ENCODE measurements at places on chromosomes 13 and 19. TPM values are rescaled to one million over a fixed set of nuclear protein-coding genes. Genes with fewer than 3 reads are reported as not detected.

- no peak for DNase-seq
These were observed 25.7 kb upstream of the FREM2 start for GRCh38 chr13:38661010-38661675.

The PRKCSH gene
- total RNA-seq: 100 TPM

GRCh38 chr13:24217601-24218281, 57.2 kb downstream of the SPATA13 start:
- DNase-seq: no peak

The SELENOV gene
- total RNA-seq: not detected

The C13orf42 gene
- total RNA-seq: not detected

- no peak for DNase-seq
These were observed 9.5 kb upstream of the ERVV-1 start for GRCh38 chr19:53004242-53004641.

- DNase-seq: no peak
These were observed 27.0 kb upstream of the ARGLU1 start for GRCh38 chr13:106594980-106595379.

The KIR3DL2 gene
- total RNA-seq: not detected

- peak; percentile 92 for DNase-seq
These were observed 32.6 kb upstream of the GATAD2A start for GRCh38 chr19:19372656-19373416.

The FCAR gene
- total RNA-seq: 0.70 TPM

The RAB3A gene
- 21.7 TPM for total RNA-seq

All from cardiac septum (tissue), 1 donor.